Stimulated activated CD8-positive, alpha-beta memory T cell treated with anti-CD3 and anti-CD28 coated beads, Interleukin-7, amount 100 ng/mL, for 4 hours (primary cell): ENCODE measurements at places on chromosomes 6 and 20.
A peak's percentile ranks its signal among the peaks of the same experiment; 100 is the strongest.

DNA sequence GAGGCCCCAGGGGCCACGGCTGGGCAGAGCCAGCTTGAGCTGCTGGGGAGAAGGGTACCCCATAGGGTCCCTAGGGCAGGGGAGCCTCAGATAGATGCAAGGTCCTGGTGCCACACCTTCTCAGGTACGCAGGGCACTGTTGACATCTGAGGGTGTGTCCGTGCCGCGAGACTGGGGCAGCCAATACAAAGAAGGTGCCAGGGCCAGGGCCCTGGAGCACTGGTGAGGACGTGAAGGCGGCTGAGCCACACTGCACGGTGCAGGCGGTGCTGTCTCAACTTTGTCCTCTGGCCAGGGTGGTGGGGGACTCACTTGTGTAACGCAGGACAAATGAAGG lies 649 bp upstream of the LRRC73 start:
- DNase-seq, result no peak

GRCh38 chr6:18395177-18395855 lies 8.2 kb downstream of the RNF144B start:
- no peak for DNase-seq

DNA sequence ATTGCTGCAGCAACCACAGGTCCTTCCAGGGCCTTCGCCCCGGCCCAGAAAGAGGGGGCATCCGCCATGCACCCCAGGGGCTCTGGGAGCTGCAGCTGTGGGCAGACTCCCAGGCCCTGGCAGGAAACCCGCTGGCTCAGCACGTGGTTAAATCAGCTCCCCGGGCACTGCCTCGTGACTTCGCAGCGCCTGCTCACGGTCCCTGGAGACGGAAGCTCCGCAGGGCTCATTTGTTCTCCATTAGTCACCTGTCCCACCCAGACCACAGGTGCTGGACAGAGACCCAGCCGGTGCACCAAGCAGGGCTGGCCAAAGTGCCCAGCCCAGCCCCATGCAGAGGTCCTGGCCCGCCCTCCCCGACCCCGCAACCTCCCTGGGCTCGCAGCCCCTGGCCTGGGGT lies 14.7 kb downstream of the KCNQ2 start:
- no peak for DNase-seq

DNA sequence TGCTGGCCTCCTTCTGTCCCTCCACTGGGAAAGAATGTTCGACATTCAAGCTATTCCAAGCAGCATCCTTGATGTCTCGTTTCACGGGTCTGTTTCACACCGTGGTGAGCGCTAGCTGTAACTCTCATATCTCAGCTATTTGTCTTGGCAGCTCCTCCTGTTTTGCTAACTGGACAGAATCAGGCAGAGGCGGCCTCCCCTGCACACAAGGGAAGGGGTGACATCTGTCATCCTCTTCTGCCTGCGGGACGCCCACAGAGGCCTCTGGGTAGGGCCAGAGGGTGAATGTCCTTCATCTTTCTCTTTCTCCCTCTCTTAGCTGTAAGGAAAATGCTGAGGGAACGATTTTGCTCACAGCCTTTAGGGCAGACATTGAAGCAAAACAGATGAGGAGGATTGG lies 232.8 kb upstream of the GMDS start:
- no peak for DNase-seq

DNA sequence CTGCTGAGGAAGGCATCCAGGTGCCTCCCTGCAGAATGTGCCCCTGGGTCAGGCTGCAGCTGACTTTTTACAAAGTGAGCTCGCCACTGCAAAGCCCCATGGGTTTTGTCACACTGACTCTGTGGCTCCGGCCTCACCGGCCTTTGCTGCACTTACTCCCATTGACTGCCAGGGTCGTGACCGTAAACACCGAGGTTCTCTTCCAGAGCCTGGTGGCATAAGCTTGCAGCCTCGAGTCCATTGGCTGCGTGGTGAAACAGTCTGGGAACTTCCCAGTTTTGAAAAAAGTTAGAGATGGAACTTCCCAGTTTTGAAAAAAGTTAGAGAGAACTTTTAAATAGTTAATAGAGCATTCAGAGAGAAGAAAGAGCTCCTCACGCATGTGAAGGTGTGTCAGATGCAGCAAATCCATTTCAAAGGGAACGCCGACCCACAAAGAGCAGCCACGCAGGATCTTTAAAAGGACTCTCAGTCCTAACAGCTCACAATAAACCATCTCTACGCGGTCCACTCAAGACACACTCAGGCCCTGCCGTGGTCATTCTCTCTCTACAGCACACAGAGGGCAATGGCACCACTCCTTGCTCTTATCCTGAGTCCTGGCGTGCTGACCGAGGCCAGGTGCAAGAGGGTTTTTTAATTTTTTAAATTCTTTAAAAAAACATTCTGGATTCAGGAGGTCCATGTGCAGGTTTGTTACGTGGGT lies 12.8 kb downstream of the RAMACL start:
- no peak for DNase-seq

- DNase-seq, result no peak
These were observed 429.1 kb downstream of the ADGRB3 start for GRCh38 chr6:69064226-69064625.

DNA sequence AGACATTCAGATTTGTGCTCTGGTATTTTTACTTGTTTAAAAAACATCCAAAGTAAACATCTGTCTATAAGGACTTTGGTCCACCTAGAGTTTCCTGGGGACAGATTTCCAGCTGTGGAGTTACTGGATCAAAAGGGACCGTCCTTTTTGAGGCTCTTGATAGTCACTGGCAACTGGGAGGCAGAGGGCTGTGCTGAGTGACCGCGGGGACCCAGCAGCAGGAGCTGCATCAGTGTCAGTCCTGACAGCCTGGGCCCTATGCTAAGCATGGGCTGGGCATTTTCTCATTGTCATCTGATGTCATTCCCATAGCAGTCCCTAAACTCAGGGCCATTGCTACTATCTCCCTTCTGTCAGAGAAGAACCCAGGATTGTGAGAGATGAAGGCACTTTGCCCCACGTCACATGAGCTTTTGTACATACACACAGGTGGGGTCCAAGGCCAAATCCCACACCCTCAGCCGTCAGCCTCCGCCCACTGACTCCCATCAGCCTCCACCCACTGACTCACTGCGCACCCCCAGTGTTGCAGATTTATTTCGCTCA lies 293.8 kb downstream of the TAF4 start:
- no peak for DNase-seq

- DNase-seq, result peak; percentile 63
These were observed 107.4 kb downstream of the SCML4 start for GRCh38 chr6:107716688-107717089.

DNA sequence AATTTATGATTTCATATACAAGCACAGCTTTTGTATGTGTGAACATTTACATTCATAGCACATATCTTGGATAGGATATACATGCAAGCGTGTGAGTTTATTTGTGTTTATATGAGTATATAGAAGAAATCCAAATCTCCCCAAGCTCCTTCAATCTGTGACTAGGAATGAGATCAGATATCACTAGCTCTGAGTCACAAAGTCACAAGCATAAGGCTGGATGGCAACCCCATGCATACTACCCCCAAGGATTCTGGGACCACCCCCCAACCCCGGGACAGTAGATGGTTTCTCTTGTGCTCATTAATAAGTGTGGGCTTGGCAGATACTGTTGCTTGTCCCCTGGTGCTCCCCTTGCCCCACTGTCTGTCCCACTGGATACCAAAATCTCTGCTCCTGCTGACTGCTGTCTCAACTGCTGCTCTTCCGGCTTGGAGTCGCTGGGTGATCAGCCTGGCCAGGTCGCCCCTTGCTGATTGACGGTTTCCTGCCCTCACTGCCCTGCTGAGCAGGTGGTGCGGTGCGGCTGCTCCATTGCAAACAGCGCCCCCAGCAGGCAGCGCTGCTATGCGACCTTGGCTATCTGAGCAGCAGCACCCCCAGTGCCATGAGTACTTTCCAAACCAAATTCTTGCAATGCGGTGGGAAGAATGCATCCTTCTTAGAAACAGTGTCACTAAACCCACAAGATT lies 279.4 kb downstream of the CD83 start:
- no peak for DNase-seq

GRCh38 chr20:15406072-15406471 lies 1068.7 kb upstream of the FLRT3 start:
- no peak for DNase-seq

GRCh38 chr20:2851086-2851485 lies 10.5 kb downstream of the VPS16 start:
- no peak for DNase-seq
